Anterior cingulate cortex (tissue), 58 donors: ENCODE measurements at places on chromosomes 4 and X.

DNA sequence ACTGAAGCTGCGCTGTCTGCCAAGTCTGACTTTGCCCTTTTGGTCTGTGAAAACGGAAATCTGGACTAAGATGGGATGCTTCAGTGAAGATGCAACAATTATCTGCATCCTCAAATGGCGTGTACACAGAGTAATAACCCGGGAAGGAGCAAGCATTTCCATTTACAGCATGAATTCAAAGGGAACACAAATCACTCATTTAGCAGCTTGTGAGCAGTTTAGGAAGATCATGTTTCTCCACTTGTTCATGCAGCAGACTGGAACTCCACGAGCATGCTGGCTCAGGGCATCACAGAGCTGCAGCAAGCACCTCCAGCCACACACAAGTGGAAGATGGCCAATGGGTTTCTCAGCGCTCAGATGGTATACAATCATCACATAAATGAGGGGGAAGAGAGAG, 175.5 kb downstream of the NLGN4X start:
- peak; percentile 1 for DNase-seq

GRCh38 chrX:40863671-40864070, 128.3 kb upstream of the MED14 start:
- no peak for DNase-seq

DNA sequence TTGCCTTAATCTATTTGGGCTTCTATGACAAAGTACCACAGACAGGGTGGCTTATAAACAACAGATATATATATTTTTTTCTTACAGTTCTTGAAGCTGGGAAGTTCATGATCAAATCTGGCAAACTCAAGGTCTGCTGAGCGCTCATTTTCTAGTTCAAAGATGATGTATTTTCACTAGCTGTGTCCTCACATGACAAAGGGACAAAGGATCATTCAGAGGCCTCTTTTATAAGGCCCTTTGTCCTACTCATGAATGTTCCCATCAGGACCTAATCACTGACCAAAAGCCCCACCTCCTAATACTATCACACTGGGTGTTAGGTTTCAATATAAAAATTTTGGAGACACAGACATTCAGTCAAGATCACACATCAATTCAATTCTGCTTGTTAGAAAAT, 2025.2 kb downstream of the PCDH7 start:
- no peak for DNase-seq

GRCh38 chrX:38805432-38806389, 4.5 kb downstream of the MID1IP1 start:
- peak; percentile 44 for DNase-seq

GRCh38 chr4:79882806-79883205, 190.2 kb downstream of the ANTXR2 start:
- DNase-seq = no peak

- DNase-seq = peak; percentile 6
Measured at GRCh38 chrX:107825698-107826237, at the start of gene MID2. Gene MID2 (plus strand): TSS chrX:107825866. CDS start chrX:107826427, 561 bp downstream.

DNA sequence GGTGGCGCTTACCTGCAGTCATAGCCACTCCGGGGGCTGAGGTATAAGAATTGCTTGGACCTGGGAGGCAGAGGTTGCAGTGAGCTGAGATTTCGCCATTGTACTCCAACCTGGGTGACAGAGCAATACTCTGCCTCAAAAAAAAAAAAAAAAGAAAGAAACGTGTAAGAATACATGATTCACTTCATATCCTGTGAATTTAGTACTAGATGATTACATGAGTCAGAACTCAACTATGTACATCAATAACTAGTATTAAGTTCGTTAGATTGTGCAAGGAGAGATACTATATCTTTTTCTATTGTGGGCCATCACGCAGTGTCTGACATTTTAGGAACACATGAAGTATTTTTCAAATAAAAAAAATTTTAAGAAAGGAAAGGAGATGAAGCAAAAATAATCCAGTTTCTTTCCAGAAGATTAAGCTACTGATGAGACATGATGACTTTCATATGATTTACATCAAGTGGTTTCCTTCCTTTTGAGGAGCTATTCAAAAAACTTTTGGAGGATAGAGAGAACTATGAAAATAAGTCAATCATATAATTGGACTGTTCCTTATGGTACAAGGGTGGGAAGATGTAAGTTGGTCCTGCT, 64.7 kb upstream of the EXOC1L start:
- DNase-seq = no peak

DNA sequence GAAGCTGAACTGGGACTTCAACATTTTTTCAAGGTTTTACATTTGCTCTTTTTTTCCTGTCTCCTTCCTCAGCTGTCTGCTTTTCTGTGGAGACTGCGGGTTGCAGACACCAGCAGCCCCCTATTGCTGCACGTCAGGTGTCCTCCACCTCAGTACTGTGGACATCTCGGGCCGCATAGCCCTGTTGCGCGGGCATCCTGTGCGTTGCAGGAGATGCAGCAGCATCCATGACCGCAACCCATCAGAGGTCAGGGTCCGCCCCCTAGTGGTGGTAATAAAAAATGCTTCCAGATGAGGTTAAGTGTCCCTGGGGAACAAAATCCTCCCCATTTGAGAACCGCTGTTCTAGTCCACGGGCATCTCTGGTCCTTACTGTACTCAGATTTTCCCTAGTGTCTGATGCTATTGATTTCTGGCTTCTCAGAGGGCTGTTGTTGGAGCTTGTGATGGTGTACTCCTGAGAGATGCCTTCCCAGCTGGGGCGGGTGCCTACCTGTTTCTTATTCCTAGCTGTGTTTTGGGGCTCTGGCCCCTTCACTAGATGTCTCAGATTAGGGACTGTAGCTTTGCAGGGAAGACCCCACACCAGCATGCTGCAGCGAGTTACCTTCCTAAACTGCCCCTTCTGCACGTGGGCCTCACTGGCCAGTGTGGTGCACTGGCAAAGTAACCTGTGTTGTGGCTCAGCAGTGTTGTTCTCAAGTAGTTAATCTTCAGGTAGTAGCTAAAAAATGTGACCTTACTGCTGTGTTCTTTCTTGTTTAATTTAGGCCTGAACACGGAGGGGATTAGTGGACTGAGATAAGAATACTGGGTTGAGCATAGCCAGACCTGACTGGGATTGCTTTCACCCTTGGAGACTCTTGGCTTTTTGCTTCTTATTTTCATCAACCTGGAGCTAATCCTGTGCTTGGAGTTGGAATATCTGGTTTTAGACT, 28.2 kb downstream of the NSD2 start:
- peak; percentile 57 for DNase-seq

DNA sequence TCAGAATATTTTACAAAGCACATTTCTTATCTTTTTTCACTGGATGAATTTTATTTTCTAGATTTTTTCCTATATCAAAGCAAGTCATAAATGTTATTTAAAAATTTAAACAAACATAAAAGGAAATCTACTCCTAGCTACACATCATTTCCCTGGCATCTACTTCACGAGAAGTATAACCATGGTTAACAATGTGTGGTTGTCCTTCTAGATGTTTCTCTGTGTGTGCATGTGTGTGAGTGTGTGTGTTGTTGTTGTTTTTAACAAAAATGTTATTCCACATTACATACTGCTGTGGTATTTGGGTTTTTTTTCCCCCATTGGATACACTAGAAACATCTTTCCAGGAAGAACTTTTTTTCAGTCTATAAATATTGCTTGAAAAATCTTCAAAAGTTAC, 103.1 kb downstream of the CHIC2 start:
- no peak for DNase-seq

- no peak for DNase-seq
Measured at GRCh38 chr4:159075531-159075932, 27.3 kb upstream of the RAPGEF2 start.

- DNase-seq = no peak
Measured at GRCh38 chr4:118139241-118139640, 105.0 kb downstream of the NDST3 start.

- no peak for DNase-seq
Measured at GRCh38 chr4:109764789-109765402, 35.0 kb upstream of the PLA2G12A start.

DNA sequence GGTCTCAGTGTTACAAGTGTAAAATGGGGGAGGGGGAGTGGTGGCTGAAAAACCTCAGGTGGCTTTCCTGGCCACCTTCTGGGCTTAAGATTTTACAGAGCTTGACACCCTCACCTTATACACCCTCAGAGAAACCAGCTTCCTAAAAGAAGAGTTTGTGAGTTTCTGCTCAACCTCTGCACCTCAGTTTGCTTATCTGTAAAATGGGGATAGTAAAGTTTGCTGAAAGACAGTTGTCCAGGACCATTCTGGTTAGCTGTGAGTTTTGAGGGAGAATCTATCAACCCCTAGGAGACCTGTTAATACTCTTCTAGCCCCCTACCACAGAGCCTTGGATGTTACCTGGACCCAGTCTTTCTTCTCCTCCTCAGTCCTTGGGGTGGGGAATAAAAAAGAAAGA, 9.7 kb downstream of the TSR2 start:
- DNase-seq = no peak

DNA sequence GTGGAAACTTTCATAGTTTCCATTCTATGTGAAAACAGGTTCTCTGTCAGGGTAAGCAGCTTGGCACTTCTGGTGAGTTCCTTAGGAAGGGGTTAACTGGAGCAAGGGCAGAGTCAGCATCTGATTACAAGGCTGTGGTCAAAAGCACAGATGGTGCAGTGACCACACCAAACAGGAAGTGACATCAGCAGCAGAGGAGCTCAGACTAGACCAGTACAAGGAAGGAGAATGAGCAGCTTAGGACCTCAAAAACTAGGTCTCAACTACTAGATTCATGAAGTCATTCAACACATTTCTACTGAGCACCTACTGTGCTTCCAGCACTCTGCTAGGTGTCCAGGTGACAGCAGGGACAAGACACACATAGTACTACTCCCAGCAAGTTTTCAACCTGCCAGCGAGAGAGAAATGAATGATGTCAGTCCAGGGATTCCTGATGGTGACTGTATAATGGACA, 130.2 kb downstream of the AMELX start:
- DNase-seq = no peak

DNA sequence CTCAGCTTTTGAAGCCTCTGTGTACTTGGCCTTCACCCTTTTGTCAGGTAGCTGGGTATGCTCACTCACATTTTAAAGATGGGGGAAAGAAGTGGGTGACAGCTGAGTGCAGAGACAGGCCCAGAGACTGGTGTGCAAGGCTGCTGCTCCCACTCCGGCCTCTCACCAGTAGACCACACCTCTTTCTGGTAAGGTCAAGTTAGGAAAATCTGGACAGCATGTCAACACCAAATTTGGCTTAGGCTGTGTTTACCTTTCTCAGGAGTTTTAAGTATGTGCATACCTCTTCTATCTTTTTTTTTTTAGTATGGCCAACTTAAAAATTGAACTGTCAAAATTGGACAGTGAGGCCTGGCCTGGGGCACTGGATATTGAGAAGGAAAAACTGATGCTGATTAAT, 66.6 kb downstream of the CLDN22 start:
- DNase-seq = no peak

DNA sequence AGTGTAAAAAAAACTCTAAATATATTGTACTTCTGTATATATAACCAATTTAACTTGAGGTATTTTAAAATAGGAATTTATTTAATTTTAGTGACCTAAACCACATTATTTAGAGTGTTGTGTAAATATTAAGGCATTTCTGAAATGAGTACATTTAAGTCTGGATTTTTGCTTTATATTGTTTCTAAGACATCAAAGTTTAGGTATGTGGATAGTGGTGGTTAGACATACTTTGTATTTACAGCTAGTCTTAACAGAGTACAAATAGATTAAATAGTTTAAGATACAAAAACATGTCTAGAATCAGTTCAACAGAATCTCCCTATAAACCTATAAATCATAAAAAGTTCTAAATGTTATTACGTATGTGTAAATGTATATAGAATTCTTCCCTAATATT, 588.5 kb downstream of the TRIML1 start:
- DNase-seq = no peak

- DNase-seq = no peak
Measured at GRCh38 chrX:6299724-6300123, 71.1 kb upstream of the NLGN4X start.

DNA sequence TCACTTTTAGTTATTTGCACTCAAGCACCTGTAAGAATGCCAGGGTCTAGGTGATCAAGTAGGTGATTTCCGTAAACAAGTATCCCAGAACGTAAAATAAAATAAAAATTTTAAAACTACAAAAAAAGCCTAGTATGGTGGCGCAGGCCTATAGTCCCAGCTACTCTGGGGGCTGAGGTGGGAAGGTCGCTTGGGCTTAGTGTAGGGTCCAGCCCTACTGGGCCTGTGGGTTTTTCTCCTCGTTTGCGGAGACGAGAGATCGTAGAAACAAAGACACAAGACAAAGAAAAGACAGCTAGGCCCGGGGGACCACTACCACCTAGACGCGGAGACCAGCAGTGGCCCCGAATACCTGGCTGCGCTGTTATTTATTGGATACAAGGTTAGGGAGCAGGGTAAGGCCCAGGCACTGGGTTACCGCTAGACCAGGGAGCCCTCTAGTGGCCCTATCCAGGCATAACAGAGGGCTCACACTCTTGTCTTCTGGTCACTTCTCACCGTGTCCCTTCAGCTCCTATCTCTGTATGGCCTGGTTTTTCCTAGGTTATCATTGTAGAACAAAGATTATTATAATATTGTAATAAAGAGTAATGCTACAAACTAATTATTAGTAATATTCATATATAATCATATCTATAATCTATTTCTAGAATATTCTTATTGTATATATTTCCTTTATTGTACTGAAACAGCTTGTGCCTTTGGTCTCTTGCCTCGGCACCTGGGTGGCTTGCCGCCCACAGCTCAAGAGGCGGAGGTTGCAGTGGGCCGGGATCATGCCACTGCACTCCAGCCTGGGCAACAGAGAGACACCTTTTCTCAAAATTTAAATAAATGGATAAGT, 38.4 kb downstream of the SAGE1 start:
- no peak for DNase-seq

GRCh38 chrX:155086202-155086840, 15.0 kb downstream of the BRCC3 start:
- no peak for DNase-seq

DNA sequence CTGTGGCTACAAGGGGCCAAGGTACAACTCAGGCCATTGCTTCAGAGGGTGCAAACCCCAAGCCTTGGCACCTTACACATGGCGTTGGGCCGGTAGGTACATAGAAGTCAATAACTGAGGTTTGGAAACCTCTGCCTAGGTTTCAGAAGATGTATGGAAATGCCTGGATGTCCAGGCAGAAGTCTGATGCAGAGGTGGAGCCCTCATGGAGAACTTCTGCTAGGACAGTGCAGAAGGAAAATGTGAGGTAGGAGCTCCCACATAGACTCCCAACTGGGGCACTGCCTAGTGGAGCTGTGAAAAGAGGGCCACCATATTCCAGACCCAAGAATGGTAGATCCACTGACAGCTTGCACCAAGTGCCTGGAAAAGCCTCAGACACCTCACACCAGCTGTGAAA, 92.1 kb upstream of the SFRP2 start:
- DNase-seq = no peak

DNA sequence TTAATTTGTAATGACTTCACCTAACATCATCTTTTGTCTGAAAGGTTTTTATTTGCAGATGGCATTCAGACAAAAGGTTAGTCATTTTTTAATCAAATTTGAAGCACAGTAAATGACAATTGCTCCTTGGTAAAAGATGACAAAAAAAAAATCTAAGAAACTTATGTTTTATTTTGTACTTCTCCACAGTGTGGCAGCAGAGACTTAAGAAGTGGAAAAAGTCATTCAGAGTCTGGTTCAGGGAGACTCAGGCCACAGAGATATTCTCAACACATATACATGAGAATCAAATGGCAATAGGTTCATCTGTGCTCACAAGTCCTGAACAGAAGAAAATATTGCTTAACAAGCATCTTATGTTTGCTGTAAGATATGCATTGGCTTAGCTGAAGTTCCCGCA, 436.2 kb downstream of the KCNIP4 start:
- DNase-seq = no peak

GRCh38 chr4:114226968-114227760, 247.7 kb upstream of the ARSJ start:
- DNase-seq = no peak
